ENCODE measurements at places on chromosomes 1 and 21.
A peak's percentile ranks its signal among the peaks of the same experiment; 100 is the strongest.

DNA sequence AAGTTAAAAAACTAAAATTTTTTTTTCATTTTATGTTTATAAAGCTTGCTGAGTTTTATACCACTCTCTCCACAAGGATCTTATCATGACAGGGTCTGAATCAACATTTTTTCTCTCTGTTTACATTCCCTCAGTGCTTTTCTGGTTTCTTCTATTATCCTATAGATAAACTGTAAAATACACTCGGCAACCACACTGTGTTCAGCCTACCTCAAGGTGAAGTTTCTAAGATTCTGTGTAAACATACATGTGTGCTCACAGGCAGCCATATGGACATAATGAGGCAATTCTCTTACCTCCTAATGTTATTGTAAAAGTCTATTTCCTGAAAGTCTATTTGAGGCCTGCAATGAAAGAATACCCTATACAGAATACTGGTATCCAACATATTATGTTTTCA lies 114.6 kb downstream of the NTPCR start:
- DNase-seq: no peak

GRCh38 chr1:33170351-33171274 lies 11.2 kb downstream of the TRIM62 start:
- no peak for DNase-seq

- no peak for DNase-seq
These were observed 206.0 kb upstream of the HMCN1 start for GRCh38 chr1:185528084-185528676.

- DNase-seq: no peak
These were observed 167.2 kb downstream of the SETD4 start for GRCh38 chr21:35893156-35893555.

DNA sequence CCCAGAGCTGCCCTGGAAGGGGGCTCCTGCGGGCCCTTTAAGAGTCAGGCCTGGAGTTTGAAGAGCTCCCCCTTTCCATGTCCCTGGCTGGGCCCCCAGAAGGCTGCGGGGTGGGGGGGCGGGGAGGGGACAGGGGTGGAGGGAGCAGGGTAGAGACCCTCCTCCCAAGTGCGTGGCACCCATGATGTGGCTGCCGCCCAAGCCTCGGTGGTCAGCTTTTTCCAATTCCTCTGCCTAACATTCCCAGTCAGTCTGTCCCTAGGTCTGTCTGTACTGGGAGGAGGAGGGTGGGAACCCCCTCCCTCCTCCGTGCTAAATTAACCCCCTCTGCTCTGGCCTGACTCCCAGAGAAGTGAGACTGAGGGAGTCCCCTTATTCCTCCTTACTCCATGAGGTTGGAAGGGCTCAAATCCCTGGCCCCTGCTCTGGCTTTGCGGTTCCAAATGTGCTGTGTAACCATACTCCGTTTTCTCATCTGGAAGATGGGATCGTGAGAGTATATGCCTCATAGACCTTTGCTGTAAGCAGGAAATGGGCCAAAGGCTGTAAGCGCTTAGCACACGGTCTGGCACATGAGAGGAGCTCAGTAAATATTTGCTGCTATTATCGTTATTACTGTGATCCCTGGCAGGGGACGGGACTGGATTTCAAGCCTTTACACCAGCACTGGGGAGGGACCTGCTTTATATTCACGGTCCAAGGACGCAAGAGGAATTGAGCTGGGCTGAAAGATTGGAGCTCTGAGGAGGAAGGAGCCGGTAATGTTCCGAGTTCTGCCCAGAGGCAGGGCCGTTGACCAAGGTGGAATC lies 658 bp upstream of the COL16A1 start:
- peak; percentile 83 for DNase-seq

GRCh38 chr1:103561643-103562395 lies 9.6 kb upstream of the AMY2B start:
- no peak for DNase-seq

DNA sequence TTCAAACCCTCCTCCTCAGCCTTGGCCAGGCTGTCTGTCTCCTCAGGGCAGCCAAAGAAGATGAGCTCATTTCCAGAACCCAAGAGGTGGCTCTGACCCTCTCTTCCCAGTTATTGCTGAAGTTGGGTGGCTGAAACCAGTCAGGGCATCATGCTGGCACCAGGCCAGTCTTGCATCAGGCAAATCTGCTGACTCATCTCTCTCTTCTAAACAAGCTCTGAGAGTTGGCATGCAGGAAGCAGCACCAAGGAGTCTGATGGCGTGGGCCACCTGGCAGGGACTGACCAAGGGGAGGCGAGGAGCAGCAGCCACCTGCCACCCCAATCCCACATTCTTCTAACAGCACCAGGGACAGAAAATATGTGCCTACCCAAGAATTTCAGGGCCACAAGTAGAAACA lies 104.8 kb upstream of the ATP1A1 start:
- peak; percentile 55 for DNase-seq

DNA sequence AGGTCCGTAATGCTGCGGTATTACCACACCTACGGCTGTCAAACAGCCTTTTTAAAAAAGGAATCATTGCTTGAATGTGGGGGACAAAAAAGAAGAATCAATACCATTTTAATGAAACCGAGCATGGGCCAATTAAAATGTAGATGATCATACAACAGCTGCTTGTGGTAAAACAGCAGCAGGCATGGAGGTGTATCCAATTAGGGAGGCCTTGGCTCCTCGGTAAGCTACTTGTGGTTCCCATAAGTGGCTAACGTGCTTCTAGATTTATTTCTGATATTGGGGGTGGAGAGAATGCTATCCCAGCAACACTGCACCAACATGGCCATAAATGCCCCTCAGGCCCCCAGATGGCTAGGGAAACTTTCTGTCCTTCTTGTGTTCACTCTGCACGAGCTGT lies 1.8 kb downstream of the PTPN14 start:
- no peak for DNase-seq

GRCh38 chr1:84632673-84633434 lies 57.4 kb downstream of the SSX2IP start:
- peak; percentile 43 for DNase-seq

- peak; percentile 36 for DNase-seq
These were observed 132.7 kb downstream of the PLPP3 start for GRCh38 chr1:56446531-56447098.

- DNase-seq: peak; percentile 23
These were observed 291.8 kb upstream of the USP24 start for GRCh38 chr1:55506740-55507577.

GRCh38 chr1:228140724-228141225 lies 696 bp downstream of the GUK1 start:
- DNase-seq: no peak

GRCh38 chr1:2546515-2547209 lies 9.5 kb upstream of the TNFRSF14 start:
- DNase-seq: peak; percentile 72

- no peak for DNase-seq
These were observed 65.0 kb upstream of the SSX2IP start for GRCh38 chr1:84755216-84755615.

DNA sequence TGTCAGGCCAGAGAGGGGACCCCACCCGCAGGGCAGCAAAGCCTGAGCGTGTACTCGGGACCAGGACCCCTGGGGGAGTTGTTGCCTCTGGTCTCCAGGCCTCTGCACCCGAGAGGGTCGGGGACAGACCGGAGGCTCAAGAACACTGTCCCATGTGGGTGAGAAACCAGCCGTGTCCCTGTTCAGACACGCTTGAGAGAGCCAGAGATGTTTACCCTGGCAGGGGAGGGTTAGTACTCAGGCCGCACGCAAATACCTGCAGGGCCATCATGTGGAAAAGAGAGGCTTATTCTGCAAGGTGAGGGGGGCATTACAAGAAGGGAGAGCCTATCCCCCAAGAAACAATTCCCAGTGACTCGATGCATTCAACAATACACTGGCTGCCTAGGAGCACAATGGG lies 74.0 kb upstream of the ARHGEF16 start:
- DNase-seq: peak; percentile 62

GRCh38 chr21:19540287-19540686 lies 1136.7 kb upstream of the TMPRSS15 start:
- no peak for DNase-seq

DNA sequence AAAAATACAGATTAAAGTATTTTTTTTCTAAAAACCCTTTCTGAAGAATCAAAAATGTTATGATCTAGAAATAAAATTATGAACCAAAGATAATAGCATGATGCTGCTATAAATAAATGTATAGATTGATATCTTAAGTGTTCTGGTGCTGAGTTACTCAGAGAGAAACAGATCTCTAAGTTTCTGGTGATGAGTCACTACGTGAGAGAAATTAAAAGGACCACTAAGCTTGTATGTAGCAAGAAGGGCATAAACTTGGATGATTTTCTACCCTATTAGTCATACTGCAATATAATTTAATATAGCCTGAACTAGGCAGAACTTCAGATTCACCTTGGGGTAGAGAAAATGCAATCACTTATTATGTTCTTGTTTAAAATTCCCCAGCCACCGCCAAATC lies 514.8 kb downstream of the AMY1C start:
- DNase-seq: no peak

DNA sequence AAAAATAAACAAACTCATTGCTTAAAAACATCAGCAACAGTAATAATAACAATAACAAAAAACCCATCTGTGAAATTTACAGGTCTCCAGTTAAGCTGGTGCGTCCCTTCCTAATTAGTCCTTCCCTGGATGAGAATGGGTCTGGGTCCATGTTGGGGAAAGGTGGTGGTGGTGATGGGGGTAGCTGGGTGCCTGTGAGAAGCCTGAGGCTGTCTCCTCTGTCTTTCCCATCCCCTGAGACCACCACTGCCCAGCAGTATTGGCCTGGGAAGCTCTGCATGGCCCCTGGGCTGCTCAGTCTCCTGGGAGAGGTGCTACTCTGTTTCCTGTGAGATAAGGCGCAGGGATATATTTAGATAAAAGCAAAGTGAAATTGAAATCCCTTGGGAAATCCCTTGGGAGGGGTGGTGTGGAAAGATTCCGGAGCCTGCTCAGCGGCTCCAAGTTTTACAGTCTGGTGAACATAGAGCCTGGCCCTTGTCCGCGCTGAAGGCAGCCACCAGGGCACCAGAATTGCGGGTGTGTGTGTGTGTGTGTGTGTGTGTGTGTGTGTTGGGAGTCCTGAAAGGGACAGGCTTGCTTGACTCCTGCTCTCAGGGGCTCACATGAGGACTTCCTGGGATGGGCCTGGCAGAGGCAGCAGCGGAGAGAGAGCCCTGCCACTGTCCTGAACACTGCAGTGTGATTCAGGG lies 150.2 kb downstream of the FOXD2 start:
- DNase-seq: no peak

DNA sequence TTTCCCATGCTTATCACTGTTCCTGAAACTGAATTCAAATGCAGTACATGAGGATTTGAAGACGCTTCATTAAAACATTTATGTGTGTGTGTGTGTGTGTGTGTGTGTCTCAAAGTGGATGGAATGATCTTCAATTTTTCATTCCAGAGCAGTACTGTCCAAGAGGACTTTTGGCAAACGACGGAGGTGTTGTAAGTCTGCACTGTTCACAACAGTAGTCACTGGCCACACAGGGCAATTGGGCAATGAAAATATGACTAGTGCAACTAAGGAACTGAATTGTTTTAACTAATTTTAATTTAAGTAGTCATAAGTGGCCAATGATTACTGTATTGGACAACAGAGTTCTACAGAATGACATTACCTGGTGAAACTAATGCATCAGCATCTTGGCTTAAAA lies 5.0 kb downstream of the TAF5L start:
- no peak for DNase-seq

- no peak for DNase-seq
These were observed 22.9 kb downstream of the LCA5L start for GRCh38 chr21:39422527-39423241.

DNA sequence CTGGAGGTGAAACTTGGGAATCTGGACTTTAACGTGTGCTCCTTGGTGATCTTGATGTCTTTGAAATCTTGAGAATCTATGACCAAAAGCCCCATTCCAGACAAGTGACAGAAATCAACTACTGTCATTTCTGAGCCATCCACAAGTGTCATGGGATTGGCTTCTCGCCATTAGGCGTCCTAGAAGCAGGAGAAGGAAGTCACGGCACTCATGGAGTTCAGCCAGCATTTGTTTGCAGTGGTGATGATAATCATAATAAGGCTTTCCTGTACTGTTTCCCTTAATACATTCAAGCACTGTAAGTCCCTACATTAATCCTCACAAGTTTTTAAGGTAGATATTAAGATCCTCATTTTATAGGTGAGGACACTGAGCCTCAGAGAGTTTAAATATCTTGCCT lies 11.9 kb downstream of the F5 start:
- no peak for DNase-seq

DNA sequence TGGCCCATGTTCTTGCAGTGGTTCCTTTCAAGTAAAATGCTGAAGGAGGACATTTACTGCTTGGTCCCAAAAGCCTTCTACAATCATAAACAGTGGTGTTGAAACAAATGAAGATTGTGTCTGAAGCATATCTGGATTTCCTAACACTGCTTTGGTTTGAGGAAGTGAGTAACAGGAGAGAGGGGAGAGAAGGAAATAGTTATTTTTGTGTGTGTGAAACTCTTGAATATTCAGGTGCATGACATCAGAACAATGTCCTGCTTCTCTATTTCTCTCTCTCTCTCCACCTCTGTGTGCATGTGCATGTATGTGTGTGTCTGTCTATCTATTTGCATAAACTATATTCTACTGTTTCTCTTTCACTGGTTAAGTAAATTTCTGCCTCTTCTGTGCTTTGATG lies 61.4 kb upstream of the TNFSF18 start:
- DNase-seq: no peak

DNA sequence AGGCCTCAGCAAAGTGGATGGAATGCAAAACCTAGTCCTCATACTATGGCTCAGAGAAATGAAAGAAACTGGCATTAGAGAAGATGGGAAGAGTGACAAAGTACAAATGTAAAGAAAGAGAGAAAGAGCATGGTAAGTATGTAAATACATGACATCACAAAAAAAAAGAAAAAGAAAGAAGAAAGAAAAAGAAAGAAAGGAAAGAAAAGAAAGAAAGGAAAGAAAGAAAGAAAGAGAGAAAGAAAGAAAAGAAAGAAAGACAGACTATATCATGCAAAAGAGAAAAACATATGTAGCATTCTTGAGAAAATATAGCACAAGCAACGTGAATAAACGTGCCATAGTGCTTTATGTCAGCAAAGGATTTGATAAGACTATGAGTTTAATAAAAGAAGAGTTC lies 76.1 kb upstream of the CACHD1 start:
- DNase-seq: no peak

DNA sequence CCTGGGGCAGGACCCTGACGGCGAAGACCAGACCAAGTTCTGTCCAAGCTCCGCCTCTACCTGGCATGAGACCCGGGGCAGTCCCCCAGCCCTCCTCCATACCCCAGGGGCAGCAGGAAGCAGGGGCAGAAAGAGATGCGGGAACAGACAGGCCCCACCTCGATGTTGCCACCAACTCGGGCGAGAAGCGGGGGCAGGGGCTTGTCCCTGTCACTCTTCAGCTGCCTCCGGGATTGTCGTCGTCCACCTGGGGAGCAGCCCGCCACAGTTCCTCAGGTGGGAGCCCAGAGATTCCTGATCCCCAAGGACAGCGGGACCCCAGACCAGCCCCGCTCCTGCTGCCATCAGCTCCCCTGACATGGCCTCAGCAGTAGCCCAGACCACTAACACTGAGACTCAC lies 54.8 kb downstream of the CHD5 start:
- no peak for DNase-seq

DNA sequence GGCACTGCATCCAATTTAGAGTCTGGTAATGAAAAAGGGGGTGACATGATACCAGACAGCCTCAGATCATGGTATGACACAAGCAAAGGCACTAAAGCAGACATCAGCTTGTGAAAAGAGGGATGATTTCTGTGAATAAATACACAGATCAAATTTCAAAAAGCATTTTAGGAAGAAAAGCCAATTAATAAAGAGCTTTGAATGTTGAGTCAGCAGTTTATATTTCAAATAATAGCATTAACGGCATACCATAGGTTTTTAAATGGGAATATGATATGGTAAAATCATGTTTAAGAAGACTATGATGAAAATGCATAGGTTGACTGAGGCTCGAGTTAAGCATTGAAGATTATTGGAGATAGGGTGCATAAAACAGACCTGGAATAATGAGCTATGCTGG lies 13.5 kb downstream of the KCNT2 start:
- DNase-seq: no peak
